Erythroblast (primary cell): ENCODE measurements at places on chromosomes 6 and 20.

- no peak for DNase-seq
Measured at GRCh38 chr6:34511915-34512737, 44.0 kb downstream of the SPDEF start.

DNA sequence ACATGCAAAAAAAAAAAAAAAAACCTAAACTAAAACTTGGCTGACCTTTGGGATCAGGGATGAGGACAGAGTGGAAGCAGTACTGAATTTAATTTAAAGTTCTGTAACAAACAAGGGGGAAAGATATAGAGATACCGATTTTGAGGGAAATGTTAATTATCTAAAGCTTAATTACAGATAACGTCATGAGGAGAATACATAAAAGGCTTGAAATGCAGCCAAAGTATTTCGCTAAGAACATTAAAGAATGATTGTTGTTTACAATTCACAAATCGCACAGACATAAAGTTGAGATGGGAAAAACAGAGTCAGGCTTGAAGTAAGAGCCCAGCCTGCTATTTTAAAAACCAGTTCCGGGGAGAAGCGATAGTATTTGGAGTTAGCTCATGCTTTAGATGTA, 208.0 kb upstream of the SASH1 start:
- no peak for DNase-seq

DNA sequence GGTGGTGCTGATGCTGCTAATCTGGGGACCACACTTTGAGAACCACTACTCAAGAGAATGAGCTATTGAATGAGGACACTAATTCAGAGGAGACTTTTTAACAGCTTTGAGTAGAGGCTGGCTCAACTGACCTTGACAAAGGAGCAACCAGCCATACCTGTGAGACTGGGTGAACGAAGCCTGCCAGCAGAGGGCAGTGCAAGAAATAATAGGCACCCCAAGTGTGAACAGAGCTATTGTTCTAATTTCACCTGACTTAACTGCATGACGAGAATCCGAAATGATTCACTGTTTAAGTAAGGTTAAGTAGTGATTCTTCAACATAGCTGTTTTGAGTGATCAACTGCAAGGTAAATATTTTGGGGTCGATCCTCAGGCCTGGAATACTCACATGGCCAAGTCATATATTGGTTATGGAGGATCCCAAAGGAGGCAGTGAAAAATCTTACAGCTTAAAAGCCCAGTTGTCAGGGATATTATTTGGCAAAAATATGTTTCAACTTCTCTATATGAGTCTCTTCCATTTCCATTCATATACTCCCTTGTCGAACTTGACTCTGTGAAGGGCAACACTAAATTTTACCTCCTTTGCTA, 550.5 kb upstream of the MARCKS start:
- DNase-seq = no peak

GRCh38 chr20:43835944-43836508, 78.6 kb upstream of the TOX2 start:
- no peak for DNase-seq

DNA sequence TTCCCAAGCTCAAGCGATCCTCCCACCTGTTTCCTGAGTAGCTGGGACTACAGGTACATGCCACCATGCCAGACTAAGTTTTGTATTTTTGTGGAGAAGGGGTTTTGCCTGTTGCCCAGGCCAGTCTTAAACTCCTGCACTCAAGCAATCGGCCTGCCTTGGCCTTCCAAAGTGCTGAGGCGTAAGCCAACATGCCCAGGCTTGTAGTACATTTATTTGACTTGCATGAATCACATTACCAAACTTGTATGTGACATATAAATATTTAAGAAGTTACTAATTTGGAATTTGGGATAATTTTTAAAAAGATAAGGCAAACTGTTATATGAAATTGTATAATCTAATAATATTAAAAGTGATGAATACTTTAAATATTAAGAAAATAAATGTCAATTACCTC, 157.6 kb downstream of the MCHR2 start:
- no peak for DNase-seq

DNA sequence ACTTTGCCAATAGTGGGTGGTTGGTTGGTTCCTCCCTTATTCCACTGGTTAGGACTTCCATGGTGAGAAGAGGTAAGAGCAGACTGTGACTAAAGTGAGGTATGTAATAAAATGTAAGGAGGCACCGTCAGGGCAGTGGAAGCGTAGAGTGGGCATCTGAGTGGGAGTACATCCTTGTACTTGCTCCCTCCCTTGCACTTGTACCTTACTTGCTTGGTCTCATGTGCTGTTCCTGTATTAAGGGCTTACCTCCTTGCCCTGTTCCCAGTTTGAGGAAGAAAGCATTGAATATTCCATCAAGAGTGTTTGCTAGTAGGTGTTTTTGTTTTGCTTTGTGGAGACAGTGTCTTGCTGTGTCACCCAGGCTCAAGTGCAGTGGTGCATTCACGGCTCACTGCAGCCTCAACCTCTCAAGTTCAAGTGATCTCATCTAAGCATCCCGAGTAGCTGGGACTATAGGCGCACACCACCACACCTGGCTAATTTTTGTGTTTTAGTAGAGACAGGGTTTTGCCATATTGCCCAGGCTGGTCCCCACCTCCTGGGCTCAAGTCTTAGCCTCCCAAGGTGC, 25.5 kb downstream of the AMD1 start:
- DNase-seq = no peak

GRCh38 chr6:168412456-168412855, 28.5 kb upstream of the SMOC2 start:
- DNase-seq = no peak

GRCh38 chr6:45054610-45055009, 273.5 kb upstream of the RUNX2 start:
- no peak for DNase-seq

- DNase-seq = no peak
Measured at GRCh38 chr6:41497994-41498393, 48.2 kb upstream of the FOXP4 start.

DNA sequence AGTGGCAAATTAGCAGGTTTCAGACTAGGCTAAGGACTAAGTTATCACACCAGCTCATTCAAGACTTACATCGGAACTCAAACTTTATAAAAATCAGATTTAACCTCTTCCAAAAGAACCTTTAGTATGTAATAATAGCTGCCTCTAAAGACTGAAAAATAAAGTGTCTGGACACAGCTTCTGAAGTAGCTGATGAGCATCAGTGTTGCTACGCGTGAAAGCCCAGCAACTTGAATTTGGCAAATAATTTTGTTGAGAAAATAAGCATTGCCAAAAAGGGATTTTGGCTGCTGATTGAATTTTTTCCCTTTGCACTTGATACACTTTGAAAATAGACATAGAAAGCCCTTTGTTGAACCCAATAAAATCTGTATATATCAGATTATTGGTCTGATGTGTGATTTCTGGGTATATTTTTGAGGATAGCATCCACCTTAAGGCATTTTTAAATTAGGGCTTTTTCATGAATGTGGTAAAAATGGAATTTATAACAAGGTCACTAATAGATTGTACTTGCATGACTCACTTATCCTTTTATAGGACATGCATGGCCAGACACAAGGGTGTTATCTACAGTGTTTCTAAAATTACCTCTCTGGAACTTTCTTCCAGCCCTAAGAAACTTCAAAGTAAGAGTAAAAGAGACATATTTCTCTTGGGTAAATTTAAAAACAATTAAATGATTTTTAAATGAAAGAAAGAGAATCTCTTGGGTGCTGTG, 350.4 kb downstream of the TENT5A start:
- DNase-seq = no peak

DNA sequence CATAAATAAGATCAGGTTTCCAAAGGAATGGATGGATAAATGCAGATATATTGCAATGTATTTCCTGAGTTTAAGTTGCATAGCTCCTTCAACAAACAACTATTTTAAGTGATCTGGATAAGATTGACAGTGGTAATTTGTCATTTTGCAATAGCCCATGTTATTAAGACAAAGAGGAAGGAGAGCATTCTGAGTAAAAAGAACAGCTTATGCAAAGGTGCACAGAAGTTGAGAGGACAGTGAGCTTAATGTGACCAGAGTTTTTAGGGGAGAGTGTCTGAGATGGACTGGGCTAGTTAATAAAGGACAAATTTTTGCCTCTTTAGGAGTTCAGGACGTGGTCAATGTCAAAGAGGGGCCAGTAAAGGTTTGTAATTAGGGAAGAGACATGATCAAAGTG, 48.8 kb upstream of the FBXO30 start:
- no peak for DNase-seq

DNA sequence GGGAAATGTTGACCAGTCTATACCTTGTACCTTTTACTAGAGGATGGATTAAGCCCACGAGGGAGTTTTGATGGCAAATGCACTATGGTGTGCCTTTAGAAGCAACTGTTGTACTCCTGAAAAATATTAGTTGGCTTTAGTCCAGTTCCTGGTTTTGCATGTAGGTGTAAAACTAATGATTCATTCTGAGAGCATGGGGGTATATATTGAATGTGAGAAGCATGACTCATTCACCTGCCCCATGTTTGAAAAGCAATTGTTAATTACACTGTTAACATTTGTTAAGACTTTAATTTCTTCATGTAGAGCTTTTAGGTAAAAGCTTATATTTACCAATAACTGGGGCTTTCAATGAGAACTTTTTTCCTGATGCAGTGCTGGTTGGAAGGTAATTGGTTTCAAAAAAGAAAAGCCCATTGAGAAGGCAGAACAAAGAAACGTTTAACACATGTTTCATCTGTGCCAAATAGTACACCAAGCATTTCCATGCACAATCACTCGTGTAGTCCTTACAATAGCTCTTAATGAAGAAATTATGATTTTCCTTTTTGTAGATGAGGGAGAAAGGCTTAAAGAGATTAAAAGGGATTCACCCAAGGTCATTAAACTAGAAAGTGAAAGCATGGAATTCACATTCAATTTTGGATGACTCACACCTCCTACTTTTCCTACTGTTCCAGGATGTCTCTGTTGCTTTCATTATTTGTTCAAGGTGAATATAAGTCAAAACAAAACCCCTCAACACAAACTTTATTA, 134.1 kb downstream of the CCDC170 start:
- DNase-seq = no peak

DNA sequence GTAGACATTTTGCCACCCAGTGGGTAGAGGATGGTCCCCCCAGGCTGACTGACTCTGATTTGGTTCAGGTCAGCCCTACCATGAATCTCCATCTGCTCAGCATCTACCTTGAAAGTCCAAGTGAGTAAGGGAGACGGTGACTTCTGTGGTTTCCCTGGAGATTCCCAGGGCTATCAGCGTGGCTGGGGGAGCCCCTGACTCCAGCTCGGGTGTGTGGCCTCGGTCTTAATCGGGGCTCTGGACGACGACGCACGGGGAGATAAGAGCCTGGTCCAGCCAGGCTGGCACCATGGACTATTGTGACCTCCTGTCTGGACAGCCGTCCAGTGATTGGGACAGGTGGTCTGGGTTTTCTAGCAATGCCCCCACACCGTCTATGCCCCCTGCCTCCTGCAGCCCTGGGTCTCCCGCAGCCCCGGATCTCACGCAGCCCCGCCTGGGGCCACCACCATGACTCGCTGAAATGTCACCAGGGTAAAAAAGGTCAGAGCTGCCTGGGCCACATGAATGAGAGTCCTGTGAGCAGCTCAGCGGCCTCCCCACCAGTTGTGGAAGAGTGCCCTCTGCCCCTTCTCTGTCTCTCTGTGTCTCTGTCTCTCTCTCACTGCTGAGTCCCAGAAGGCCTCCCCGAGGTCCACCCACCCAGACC, 47.1 kb upstream of the GATA5 start:
- peak; percentile 71 for DNase-seq

DNA sequence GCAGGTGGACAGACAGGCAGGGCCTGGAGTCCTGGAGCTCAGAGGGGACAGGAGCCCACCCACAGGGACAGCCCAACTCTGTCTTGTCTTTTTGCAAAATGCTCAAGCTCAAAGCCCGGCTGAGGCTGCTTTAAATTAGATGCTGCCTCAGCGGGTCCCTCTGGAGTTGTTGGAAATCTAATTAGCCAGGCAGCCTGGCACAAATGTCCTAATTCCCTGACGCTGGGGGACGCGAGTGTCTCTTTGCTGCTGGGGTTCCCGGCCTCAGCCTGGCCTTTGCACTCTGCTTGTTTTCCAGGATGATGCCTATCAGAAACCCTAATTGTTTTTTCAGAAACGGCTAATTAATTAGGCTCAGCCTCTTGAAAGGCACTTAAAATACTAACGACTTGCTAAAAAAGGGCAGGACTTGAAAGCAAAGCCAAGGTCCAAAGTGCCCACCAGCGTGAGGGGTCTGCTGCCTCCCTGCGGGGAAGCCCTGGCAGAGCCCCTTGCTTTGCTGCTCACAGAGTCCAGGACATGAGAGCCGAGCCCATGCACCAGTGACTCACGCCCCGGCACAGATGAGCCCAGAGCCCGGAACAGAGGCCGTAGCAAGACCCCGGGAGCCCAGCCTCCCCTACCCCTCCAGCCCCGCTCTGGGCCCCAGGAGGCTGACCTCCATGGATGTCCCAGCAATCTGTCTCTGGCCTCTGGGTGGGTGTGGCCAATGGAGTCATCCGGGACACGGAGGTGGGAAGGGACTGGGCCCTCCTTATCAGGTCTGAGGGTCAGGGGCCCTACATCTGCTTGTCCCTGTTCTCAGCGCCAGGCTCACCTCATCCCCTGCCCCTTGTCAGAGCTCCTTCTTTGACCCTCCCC, 46.0 kb upstream of the BHLHE23 start:
- DNase-seq = no peak

DNA sequence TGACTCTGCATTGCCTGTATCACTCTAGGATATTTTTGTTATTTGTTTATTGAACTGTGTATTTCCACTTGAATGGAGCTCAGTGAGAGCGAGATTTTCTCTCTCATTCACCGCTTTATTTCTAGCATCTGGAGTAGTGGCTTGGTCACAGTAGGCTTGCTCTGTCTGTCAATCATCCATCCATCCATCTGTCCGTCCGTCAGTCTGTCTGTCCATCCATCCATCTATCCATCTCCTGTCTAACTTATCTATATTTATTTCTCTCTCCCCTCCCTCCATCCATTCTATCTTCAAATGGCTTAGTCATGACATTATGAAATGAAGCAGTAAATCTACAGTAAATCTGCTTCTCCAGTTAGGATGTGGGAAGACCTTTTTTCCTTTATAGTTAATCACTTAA, 94.6 kb downstream of the TIAM2 start:
- DNase-seq = no peak

- no peak for DNase-seq
Measured at GRCh38 chr6:90537027-90537426, 49.8 kb downstream of the MAP3K7 start.

DNA sequence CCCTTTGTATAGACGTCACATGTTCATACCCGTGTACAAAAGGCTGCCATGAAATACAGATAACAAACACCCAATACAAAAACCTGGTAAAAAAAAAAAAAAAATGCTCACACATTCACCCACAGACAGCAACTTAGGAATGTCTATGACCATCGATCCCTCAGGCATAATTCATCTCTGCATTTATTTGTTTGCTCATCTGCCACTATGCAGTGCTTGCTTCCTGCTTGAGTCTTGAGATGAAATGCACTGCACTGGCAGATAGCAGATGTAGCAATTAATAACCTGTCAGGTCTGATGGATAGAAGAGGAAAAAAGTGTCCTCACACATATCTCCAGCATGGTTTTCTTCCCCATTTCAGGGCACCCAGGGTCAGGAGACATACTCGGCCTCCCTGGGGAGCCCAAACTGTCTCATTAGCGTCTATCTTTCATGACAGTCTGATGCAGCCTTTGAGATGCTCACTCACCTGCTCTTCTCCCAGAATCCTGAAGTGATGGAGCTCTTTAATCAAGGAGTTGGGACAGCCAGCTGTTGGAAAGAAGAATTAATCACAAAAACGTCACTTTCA, 295.1 kb upstream of the AGPAT4 start:
- no peak for DNase-seq
